A673 (cell line): ENCODE measurements at places on chromosomes 5 and 9.

GRCh38 chr9:84397151-84397728 lies 56.7 kb upstream of the SLC28A3 start:
- DNase-seq = peak; percentile 73

DNA sequence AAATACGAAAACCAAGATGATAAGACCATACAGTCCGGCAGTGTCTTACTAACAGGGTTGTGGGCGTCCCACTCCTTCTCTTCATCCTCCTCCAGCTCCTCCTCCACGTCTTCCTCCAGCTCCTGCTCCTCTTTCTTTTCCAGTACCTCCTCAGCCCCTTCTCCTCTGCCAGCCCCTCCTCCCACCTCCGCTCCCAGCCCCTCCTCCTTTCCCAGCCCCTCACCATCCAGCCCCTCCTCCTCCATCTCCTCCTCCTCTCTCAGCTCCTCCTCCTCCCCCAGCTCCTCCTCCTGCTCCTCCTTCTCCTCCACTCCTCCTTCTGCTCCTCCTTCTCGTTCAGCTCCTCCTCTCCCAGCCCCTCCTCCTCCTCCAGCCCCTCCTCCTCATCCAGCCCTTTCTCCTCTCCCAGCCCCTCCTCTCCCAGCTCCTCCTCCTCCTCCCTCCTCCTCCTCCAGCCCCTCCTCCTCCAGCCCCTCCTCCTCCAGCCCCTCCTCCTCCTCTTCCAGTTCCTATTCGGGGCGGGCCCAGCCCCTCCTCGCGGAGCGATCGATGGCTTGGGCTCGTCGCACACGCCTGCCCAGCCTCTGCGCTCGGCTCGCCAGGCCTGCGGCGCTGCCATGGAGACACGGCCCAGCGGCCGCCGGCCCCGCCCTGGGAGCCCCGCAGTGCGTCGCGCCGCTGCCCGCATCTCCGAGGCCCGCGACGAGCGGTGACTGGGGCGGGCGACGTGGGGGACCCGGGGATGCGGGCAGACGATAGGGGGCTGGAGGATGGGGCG lies at the start of gene BRD3OS:
Gene BRD3OS (plus strand): TSS at position 654 of the 778 bp plus-strand sequence. CDS start 1,267 bp downstream, outside the sequence.
- DNase-seq = peak; percentile 99

DNA sequence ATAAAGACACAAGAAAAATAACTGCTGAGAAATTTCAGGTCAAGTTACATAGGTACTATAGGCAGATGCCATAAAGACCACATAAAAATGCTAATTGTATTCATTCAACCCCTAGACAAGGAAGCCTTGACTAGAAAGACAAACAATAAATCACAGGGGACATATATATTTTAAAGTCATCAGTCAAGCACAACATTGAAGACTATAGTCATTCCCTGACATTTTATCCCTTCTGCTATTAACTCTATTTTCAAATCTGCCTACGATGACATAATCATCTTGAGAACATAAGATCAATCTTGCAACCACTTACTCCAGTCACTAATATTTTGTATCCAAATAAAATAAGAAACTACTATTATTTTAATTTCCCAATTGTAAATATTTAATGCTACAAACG lies 38.3 kb downstream of the FAM13B start:
- DNase-seq = peak; percentile 35

DNA sequence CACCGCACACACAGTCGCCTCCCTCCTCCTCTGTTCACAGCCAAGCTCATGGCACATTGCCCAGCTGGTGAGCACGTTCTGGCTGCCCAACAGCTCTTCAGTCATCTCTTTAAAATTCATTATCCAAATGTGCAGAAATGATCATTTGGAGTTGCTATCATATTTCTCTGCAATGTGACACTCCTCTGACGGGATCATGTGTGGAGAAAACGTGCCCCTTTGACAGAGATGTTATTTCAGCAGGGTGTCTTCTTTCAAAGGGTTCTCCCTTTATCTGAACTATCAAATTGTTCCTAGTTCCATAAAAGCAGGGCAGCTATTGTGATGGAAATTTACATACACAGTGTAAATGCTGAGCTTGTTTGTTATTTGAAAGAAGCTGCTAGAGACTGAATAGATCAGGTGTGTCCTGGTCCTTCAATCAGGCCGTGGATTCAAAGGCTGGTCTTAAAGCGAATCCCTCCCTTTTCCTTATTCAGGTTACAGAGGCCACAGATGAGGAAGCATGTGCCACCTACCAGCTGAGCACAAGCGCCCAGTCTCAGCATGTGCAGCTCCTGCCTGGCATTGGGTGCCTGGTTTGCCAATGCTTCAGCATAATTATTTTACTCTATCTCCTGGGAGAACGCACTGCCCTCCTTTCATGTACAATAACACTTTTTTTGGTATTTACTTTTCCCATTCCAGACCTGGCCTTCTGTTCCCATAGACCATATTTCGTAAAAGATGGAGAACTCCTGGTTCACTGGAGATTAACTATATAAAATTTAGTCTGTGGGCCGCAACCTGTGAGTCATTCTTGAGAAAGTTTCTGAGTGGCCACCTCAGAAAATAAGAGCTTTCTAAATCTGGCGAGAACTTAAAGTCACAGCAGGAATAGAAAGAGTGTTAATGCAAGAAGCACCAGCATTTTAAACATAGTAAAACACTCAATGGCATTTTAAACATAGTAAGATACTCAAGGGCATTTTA lies 433.7 kb downstream of the ENC1 start:
- DNase-seq = peak; percentile 81

- no peak for DNase-seq
These were observed 36.0 kb downstream of the FOXD1 start for GRCh38 chr5:73412597-73412988.
